LoVo (cell line): ENCODE measurements at places on chromosomes 1 and 21.

GRCh38 chr1:154430903-154431302 is 25.8 kb downstream of the IL6R start:
- DNase-seq: no peak

DNA sequence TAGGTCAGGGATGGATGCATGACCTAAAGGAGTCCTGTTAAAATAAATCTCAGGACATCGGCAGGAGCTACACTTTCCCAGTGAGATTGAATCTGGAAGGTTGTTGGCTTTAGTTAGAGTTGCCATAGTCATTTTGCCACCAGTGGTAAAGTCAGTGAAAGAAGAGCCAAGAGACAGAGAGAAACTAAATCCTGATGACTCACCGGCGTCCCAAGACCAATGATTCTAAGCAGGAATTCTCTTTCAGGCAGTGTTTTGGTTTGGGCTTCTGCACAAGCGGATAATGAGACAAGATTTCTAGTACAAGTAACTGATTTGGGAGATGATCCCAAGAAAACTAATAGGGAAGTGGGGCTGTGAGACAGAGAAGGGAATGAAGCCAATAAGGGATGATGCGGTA is 88.8 kb upstream of the ETS2 start:
- DNase-seq: no peak

DNA sequence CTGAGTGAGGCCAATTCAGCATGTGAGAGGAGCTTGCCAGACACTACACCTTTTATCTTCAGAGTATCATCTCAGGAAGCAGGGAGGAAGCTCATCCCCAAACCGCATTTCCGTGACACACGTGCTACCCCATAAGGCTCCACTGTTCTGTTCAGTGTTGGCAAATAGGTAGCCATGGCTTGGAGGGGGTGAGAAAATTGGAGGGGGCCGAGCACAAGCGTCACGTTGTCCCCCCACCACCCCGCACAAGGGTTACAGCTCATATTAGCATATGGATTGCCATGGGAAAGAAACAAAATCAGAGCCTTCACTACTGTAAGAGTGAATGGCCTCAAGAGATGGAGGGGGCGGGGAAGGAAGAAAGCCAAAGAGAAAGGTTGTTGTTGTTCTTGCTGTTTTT is 46.7 kb downstream of the OLIG1 start:
- DNase-seq: no peak

DNA sequence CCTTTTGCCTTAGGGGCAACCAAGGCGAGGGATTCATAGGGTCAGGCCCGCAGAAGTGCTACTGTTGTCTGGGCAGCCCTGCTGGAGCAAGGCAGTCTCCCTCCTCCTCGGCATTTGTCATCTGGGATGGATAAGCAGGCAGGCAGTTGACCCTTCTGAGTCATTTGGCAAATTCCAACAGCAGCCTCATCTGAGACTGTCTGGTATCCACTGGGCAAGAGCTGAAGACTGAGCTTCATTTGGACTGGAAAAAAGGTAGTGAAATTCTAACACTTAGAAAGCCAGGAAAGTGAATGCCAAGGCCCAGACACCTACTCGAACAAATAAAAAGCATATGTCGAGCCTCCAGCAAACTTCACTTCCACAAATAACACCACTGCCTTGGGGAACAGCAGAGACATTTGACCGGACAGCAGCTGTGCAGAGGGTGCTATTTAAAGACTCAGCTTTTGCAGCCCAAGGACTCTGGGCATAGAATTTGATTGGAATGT is 4.0 kb upstream of the ZBTB40 start:
- no peak for DNase-seq
